ENCODE measurements at places on chromosomes 5 and 9. TPM values are rescaled to one million over a fixed set of nuclear protein-coding genes. Genes with fewer than 3 reads are reported as not detected.

IFNA1 gene
- total RNA-seq = not detected

OR13C5 gene
- total RNA-seq = not detected

NSMF gene
- 68.6 TPM for total RNA-seq

TLX3 gene
- not detected for total RNA-seq

DNA sequence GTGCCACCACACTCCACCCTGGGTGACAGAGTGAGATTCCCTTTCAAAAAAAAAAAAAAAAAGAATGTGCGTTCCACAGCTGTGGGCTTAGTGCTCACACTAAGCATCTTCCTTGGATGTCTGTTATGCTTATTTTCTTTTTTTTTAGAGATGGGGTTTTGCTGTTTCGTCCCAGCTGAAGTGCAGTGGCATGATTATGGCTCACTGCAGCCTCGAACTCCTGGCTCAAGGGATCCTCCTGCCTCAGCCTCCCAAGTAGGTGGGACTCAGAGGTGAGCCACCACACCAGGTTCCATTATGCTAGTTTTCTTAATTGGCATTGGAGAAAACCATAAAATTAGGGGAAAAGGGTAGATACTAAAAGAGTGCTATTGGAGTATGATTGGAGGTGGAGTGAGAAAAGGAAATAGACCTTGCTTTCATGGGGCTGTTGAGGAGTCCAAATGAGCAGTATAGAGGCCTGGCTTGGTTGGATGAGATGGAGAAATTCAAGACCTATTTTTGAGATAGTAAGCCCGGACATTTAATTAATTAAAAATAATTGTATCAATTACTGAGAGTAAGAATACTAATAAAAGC lies 978 bp upstream of the BRD3OS start:
- no peak for DNase-seq

DNA sequence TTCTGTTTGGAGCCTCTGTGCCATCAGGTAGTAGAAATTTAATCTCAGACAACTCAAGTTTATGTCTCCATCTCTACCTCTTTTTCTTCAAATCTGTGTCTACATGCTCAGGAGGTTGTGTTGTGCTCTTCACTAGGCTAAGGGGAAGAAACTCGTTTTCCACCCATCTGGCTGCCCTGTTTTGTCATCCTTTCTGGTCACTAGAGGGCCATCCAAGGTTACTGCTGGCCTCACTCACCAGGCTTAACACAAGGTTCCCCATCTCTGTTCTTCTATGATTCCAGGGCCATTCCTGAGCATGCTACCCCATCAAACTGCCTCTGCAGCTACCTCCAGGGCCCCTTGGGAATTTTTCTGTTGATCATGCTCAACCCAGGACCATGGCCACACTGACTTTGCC lies 213.3 kb upstream of the FBXL7 start:
- no peak for DNase-seq

DNA sequence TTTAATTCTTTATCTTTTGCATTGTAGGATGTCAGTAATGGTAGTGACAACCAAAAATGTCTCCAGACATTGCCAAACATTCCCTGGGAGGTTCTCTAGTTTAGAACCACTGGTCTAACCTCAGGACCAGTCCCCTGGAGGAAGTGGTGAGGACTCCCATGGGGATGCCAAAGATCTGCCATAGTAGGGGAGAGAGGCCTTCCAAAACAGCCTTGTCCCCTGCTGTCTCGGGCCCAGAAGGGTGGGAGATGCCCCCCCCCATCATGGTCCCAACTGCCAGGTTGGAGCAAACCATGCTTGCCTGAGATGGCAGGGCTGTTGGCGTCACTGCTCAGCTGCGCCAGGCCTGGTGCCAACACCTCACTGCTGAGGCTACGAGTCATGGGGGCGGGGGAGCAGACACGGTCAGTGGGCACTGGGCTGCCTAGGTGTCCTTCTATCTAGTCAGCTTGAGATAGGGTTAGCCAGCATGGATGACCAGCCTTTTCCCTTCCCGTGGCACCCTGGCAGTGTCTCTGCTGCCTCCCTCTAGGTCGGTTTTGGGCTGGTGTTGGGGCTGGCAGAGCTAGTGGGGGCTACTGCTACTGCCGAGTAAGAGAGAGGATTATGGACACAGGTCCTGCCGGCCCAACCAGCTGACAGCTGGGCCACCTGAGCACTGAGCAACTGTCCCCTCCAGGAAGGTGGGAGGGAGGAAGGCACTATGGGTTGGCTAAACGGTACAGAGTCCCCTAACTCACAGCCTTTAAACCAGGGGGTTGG lies 8.3 kb upstream of the CXXC5 start:
- no peak for DNase-seq

DNA sequence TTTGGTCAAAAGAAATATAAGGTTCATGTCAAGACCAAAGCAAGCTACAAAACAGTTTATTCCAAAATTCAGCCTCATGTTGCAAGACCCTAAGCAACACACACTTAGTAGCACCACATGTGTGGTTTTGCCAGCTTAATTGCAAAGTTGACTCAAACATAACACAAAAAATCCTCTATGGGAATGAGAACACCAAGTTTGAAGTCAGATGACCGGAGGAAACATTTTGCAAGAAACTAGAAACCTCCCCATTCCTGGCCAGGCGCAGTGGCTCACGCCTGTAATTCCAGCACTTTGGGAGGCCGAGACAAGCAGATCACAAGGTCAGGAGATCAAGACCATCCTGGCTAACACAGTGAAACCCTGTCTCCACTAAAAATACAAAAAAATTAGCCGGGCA lies 261.8 kb downstream of the EBF1 start:
- no peak for DNase-seq

DNA sequence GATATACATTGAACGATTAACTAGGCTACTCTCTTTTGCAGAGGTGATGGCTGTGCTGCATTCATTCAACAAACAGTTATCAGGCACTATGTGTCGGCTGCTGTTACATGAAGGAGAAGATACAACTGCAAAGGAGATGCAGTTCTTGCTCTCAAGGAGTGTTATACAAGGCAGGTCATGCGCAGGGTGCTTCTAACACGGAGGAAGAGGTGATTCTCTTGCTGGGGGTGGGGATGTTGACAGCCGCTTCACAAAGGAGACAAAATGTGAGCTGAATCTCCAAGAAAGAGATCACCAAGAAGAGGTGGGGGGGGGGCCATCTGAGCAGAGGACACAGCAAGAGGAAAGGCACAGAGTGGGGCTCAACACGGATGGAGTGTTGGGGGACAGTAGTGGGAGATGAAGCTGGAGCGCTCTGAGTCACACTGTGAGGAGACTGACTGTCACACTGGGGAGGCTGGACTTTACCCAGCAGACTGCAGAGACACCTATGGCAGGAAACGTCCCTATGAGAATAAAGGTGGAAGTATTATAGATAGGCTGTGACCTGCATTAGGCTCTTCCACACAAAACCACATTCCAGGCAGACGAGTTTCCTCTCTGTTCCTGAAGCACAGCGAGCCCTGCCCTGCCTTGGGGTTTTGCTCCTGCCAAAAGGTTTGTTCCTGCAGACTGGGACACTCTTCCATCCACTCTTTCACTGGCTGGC lies 20.9 kb downstream of the NDUFA8 start:
- DNase-seq = no peak

- DNase-seq = no peak
These were observed 430.8 kb upstream of the TNC start for GRCh38 chr9:115548609-115549260.

DNA sequence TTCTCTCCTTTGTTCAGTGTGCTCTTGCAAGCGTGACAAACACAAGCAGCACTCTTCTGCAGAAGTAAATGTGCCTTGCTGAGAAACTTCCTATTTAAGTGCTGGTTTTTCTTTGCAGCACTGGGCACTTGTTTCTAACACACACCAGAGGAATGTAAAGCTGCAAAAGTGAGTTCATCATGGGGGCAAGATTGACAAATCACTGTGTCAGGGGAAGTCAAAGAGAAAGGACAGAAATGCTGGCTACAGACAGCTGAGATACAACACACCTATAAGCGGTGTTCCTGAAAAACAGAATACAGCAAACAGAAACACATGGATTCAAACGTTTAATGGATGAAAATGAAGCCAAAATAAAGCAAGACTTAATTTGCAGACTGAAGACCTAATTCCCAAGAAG lies 19.6 kb downstream of the ROR2 start:
- no peak for DNase-seq

DNA sequence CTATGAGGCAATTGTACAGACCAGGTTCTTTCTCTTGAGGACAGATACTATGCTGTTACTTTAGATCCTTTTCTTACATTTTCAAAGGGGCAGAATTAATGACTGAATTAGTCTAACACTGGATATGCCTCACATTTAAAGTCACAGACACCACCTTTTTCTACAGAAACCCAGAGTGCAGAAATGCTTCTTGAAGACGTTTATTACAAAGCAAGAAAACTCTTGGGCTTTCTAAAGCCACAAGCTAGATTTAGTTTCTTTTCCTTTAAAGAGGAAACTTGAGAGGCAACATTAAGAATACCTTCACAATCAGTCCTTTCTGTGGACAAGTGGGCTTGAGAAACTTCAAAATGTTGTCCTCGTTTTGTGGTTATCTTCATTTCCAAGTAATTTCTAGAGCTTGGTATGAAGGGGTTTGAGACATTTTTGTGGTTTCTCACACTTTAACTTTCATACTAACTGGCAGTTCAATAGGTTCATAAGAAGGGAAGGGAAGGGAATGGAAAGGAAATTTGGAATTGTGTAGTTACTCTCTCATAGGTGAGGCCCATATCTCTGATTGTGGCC lies 527.4 kb downstream of the RASEF start:
- DNase-seq = no peak

GRCh38 chr9:29750062-29750461 lies 2176.8 kb upstream of the C9orf72 start:
- DNase-seq = no peak

DNA sequence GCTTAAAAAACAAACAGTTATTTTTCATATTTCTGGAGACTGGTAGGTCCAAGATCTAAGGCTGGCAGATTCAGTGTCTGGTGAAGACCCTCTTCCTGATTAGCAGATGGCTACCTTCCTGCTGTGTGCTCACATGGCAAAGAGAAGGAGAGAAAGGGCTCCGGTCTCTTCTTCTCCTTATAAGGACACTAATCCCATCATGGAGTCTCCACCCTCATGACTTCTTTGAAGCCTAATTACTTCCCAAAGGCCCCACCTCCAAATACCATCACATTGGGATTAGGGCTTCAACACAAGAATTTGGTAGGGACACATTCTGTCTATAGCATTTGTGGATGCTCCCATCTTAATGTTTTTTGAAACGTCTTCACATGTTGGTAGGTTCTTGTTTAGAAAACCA lies 391.1 kb downstream of the TMEM161B start:
- no peak for DNase-seq

DNA sequence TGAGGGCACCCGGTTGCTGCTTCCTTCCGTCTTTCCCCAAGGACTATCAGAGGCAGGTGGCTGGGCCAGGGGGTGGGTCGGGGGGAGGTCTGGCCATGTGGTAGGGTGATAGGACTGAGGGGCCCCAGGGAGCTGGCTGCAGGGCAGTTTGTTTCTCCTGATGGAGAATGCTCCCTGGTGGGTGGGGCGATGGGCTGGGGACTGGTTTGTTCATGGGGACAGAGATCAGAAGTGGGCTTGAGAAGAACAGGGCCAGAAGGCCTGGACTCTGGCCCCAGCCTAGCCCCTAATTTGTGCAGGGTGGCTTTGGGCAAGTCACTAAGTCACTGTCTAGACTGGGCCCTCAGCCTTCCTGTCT lies 117.4 kb downstream of the RGS3 start:
- DNase-seq = no peak

GRCh38 chr9:105346273-105346672 lies 101.6 kb upstream of the FSD1L start:
- DNase-seq = no peak

DNA sequence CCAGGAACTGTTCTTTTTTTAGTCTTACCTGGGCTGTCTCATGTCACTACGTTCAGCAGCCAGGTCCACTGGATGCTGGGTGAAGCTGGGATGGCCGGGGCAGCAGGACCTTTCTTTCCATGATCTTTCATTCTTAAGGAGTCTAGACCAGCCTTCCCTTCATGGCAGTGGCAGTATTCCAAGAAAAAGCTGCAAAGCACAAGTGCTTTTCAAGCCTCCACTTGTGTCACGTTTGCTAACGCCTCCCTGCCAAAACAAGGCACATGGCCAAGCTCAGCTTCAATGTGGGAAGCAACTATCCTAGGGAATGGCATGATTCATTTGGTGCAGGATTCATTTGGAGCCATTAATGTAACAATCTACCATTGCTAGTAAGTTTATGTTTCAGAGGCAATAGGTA lies 94.8 kb downstream of the RCL1 start:
- no peak for DNase-seq

DNA sequence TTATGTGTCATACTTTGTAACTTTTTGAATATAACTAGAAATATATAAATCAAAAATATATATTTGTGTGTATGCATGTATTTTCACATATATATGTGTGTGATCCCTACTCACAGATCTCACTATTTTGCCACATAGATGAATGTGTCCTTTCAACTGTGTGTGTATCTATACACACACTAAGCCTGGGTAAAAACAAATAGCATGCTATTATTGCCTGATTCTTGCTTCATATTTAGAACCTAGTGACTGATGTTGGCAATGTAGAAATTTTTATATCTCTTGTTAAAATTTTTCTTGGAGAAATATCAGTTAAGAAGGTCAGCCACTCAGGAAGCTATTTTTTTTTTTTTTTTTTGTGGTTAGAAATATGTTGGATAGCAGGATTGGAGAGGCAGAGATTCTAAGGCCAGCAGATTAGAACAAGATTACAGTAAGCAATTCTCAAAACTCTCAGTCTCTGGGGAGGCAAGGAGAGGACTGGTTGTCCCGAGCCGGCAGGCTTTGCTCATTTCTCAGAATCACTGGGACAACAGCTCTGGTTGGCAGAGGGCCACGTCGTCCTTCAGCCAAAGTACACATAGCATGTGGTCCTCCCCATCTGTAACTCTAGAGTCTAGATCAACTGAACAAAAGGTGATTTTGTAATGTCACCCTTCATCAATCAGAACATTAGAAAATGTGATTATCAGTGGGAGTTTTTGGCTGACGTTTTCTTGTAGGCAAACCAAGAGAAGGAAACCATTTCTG lies 19.7 kb downstream of the C6 start:
- DNase-seq = no peak

DNA sequence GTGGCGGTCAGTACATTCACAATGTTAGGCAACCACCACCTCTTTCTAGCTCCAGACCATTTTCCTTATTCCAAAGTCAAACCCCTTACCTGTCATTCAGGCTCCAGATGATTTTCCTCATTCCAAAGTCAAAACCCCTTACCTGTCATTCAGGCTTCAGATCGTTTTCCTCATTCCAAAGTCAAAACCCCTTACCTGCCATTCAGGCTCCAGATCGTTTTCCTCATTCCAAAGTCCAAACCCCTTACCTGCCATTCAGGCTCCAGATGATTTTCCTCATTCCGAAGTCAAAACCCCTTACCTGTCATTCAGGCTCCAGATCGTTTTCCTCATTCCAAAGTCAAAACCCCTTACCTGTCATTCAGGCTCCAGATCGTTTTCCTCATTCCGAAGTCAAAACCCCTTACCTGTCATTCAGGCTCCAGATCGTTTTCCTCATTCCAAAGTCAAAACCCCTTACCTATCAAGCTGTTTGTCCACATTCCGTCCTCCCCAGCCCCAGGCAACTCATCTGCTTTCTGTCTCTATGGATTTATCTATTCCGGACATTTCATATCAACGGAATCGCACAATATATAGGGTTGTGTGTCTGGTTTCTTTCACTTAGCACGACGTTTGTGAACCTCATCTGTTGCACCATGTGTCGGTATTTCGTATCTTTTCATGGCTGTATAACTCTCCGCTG lies 5.2 kb downstream of the PLEKHG4B start:
- no peak for DNase-seq
